ENCODE measurements at places on chromosomes 12 and 14.
A peak's percentile ranks its signal among the peaks of the same experiment; 100 is the strongest.

GRCh38 chr12:29148911-29149690 lies at the start of gene FAR2:
Gene FAR2, plus strand, starts transcription at chr12:29149278. Its CDS starts 121,172 bp downstream, at chr12:29270450.
- DNase-seq: peak; percentile 57

DNA sequence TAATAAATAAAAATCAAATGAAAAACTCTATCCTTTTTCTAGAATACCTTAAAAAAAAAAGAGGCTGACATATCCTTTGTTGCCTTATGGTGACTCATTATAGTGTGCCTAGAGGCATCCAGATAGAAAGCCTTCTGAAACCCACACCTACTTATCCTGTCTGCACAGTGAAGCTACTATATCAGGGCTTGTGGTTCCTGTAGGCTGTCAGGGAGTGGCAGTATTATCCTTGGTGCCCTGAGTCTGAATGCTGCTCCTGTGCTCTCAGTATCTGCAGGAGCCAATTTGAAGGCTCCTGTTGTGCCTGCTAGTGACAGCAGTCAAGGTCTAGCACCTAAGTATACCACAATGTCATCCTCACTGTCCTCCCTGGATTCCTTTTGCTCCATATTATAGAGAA lies 168.4 kb upstream of the AVPR1A start:
- peak; percentile 26 for DNase-seq

- DNase-seq: no peak
Observed at GRCh38 chr12:11596141-11596540, 53.3 kb upstream of the ETV6 start.

- peak; percentile 70 for DNase-seq
Observed at GRCh38 chr12:12983420-12984035, 16.5 kb downstream of the HEBP1 start.

GRCh38 chr12:111067498-111067897 lies 147.1 kb upstream of the MYL2 start:
- no peak for DNase-seq

DNA sequence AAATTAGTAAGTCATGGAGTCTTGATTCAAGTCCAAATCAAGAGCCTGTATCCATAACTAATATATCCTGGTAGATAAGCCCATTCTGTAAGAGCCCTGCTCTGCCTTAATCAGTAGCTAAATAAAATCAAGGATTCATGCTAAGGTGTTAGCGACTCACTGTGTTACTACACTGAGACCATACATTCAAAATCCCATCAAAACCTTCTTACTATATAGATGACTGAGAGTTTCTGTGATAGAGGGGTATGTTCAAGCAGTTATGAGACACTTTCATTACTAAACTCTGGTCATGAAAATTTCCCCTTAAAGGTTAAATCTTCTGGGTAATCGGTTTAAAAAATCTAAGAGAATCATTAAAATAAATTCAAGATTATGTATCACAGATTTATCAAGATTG lies 78.5 kb downstream of the MDGA2 start:
- no peak for DNase-seq

GRCh38 chr12:116672842-116673516 lies 64.9 kb downstream of the SPRING1 start:
- DNase-seq: no peak

DNA sequence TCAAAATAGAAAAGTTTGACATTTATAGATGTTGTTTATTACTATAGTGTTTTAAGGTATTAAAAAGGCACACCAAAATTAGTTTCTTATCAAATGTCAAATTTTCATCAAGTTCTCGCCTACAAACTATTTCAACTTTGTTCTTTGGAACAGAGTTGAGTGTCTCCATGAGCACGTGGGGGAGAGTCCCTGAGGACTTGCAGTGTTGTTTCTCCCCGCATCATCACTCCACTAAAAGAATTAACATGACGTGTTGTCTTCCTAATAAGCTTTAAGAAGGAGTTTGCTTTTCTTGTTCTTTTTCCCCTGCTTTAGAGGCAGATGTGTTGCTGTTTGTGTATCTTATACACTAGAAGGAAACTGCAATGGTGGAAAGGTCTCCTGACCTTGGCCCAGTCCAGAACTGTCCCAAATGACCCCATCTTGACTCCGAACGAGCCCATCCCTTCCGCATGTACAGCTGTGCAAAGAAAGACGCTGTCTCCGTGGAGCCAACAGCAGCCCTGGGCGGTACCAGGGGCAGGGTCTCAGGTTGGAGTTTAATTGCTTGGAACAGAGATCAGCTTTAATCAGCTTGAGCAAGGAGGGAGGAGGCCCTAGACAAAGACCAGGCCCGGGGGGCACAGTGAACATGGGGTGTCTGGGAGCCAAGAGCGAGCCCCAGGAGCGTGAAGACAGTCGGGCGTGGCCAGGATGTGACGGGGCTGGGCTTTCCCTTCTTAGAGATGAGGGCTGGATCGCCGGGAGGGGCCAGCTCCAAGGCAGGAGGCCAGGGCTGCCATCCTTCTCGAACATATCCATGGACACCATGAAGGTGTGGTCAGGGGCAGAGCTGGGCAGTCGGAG lies 215.4 kb upstream of the RTL1 start:
- no peak for DNase-seq

- no peak for DNase-seq
Observed at GRCh38 chr14:32724867-32725471, 213.7 kb upstream of the NPAS3 start.

- no peak for DNase-seq
Observed at GRCh38 chr12:128727999-128728398, 95.8 kb downstream of the SLC15A4 start.

DNA sequence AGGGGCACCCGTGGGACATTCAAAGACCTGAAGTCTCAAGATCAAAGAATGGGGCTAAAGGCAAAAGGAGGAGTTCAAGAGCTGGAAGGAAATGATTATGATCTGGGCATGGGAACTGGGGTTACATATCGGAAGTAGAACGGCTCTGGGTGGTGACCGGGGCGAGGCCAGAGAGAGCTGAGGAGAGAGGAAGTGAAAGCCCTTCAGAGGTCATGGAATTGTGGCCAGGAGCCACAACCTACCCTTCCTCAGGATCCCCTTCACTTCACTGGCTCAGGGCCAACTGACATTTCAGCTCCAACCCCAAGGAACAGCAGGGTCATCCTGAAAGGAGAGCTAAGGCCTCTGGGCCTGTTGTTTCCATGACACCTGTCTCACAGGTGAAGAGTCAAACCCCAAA lies 57.8 kb downstream of the GALNT16 start:
- DNase-seq: peak; percentile 6

DNA sequence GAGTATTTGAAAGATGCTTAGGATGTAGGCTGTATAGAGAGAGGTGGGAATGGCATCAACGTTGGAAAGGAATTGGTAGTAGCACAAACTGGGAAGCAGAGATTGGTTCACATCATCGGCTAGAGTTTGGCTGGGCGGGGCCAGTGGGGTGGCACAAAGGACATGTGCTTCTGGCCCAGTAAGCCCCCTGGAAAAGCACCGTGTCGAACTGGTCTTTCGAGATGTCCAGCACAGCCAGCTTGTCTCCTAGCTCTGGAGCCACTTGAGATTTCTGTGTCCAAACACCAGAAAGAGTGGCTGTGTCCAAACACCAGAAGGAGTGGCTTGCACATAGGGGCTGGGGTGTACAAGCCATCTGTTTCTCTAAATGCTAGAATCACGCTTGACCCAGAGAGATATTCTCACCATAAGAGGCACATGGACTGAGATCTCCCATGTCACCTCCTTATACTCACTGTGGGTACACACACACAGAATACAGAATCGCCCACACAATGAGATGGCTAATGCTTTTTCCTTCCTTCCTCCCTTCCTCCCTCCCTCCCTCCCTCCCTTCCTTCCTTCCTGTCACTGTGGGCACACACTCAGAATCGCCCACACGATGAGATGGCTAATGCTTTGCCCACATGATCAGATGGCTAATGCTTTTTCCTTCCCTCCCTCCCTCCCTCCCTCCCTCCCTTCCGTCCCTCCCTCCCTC lies 41.8 kb upstream of the KCNK13 start:
- DNase-seq: no peak

DNA sequence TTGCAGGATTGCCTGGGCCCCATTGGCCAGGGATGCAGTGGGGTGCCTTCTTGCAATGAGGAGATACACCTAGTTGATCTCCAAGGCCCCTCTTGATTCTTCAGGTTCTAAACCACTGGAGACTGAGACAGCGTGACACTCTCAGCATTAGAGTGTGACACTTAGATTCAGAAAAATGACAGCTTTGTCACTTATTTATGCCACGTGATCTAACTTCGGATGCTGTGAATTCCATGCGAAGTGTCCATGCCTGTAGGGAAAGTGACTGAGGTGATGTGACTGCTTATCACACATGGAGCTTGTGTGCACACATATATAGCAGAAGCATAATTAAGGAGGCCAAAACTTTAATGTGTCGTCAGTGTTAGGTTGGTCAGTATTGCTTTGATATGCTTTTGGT lies 30.4 kb downstream of the FBXW8 start:
- no peak for DNase-seq

DNA sequence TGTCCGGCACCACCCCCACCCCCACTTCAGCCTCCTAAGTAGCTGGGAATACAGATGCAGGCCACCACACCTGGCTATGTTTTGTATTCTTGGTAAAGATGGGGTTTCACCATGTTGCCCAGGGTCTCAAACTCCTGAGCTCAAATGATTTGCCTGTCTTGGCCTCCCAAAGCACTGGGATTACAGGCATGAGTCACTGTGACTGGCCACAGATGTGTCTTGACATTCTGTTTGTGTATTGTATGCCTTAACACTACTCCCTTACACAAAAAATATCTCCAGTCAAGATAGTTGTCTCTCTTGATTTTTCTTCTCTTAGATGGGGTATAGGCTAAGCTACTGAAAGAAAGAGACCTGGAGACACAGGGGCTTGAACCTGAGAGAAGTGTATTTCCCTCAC lies 17.6 kb downstream of the CLEC14A start:
- DNase-seq: no peak

- DNase-seq: no peak
Observed at GRCh38 chr12:130562716-130563115, 153.4 kb downstream of the RIMBP2 start.

- no peak for DNase-seq
Observed at GRCh38 chr12:84502180-84502860, 410.3 kb downstream of the SLC6A15 start.

DNA sequence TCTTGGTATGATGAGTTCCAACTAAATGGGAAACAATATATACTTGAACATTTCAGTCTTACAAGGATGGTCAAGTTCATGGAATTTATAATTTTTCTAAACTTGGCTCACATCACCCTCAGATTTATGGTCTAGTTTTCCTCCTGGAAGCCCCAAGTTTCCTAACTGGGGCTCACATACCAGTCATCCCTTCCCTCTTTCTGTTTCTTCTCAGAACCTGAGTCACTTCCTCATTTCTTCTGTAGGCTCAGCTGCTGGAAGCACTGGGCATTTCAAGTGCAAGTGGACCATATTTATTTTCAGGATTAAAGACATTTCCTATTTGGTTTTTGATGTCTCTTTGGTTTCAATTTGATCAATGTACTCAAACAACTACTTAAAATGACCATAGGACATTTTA lies 55.4 kb downstream of the GRIP1 start:
- no peak for DNase-seq

DNA sequence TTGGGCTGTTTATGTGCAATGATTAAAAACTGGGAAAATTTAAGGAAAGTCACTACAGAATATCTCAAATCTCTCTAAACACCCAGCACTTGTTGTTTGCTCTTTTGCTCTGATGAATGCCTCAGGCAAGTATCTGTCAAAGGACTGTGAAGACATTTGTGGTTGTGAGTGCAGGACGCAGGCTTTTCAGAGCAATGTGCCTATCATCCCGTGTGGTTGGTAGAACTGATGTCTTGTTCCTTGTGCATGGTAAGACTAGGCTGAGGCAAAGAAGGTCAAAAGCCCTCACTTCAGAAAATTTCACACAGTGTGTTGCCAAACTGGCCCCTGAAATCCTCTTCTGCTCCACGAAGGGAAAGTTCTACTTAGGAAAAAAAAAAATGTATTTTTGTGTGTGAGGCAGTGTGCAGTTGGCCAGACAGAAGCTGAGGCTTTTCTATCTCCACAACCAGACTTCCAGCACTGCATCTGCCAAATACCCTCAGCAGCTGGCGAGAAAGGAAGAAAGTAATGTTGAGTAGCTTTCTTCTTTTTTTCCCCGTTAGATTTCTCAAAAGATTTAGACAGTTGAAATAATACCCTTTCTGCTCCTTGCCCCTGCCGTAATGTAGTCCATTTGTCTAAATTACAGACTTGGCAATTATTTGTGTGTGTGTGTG lies 1103.1 kb downstream of the VRK1 start:
- no peak for DNase-seq

GRCh38 chr14:63283884-63284248 lies 34.9 kb downstream of the GPHB5 start:
- no peak for DNase-seq

DNA sequence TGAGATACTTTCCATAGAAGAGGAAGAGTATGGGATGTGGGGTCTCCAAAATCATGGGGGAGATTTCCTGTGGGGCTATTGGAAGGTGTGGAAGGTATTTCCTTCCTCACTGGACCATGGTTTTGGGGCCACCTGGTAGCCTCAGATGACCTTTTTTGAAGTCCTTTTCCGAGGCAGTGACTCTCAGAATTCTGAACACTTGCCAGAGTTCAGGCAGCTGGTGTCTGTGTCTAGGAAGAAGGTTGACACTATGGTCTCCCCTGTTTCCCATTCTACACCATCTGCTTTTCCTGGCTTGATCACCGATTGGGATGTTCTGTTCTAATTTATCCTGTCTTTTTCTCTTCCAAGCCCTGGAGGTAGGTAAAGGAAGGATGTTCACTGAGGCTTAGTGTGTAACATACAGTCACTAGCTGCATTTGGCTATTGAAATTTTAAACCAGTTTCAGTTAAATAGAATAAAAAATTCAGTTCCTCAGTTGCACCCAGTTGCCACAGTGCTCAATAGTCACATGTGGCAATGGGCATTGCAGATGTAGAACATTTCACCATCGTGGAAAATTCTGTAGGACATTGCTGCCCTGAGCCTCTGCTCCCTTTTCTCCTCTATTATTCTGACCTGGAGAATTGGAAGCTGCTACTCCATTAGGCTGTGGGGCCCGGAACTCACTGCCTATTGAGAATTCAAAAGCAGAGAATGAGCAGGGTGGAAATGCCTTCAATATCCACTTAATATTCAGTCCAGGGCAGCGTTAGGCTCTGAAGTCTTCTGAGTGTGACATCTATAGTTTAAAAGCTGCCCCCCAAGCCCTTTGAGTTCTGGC lies 11.0 kb upstream of the PLEKHG3 start:
- DNase-seq: no peak

DNA sequence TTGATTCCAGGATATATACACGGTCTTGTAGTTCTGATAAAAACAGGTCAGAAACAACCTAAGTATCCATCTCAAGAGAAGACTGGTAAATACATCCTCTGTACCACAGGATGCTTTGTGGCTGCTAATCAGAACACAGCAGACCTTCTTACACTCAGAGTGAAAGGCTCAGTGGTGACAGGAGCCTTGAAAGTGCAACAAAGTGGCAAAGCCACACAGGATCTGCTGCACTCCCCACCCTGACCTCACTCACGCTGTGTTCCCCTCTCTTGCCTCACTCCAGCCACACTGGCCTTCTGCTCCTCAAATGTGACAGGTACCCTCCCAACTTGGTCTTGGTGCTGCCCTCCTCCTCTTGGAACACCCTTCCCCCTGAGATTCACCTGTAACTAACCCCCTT lies 98.1 kb upstream of the GRIP1 start:
- no peak for DNase-seq

All from Caco-2 (cell line).